Activated CD4-positive, alpha-beta T cell treated with anti-CD3 and anti-CD28 coated beads, Interleukin-2, amount 50 U/mL, for 24 hours (primary cell): ENCODE measurements at places on chromosomes 2 and 18.

DNA sequence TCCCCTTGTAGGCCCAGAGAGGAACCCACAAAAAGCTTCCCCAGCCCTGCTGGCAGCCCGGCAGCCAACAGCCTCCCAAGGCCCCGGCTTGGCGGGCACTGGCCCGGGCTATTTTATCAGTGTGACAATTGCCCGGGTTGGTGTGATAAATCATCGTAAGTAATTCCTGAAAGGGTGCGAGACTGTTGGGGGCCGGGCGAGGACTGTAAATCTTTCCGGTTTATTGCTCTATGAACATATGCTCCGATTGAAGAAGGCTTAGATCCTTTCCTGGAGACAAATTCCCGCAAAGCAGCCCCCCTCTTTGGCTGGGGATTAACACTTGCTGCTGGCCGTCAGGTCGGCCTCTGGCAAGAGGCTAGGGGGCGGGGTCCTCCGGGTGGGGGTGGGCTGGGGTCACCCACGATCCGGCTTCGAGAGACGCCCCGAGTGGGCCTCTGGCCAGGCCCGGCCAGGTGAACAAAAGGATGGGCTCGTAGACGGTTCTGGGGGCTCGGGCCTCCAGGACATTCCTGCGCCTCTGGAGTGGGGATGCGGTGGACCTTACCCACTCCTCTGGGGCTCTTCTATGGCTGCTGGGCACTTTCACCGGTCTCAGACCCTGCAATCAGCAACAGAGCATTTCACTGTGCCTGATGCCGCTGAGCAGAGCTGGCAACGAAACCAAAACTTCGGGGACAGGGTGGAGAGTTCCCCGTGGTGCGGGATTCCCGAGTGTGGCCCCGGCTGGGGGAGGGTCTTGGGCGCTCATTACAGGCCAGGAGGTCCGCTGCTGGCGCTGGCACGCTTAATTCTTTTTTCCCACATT lies 2.0 kb downstream of the HOXD3 start:
- no peak for DNase-seq

DNA sequence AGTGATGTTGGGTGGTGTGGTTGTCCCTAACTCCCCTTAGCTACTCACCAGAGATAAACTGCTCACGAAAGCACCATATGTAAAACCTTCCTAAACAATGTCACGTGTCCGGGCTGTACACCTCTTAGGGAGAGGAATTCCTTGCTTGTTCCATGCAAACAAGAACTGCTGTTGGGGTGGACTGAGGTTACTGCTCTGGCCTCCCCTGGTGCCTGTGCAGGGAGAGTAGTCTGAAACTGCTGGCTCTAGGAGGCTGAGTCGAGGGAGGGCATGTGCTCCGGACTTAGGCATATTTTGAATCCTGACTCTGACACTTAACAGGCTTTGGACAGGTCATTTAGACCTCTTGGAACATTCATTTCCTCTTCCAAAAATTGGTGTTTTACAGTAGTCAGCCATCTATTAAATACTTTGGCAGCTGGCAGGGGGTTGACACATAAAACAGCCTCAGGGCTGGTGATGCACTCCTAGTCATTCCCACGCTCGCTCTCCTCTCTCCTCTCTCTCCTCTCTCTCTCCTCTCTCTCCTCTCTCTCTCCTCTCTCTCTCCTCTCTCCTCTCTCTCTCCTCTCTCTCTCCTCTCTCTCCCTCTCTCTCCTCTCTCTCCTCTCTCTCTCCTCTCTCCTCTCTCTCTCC lies 10.6 kb downstream of the THNSL2 start:
- DNase-seq, result no peak

GRCh38 chr2:207734636-207735512 lies 23.4 kb downstream of the CCNYL1 start:
- DNase-seq, result no peak

DNA sequence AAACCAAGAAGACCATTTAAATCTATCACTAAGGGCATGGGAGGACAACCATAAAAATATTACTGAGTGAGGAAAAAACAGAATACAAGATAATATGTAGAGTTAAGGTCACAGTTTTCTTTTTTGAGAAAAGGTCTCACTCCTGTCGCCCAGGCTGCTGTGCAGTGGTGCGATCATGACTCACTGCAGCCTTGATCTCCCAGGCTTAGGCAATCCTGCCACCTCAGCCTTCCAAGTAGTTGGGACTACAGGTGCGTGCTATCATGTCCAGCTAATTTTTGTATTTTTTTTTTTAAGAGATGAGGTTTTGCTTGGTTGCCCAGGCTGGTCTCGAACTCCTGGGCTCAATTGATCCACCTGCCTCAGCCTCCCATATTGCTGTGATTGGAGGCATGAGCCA lies 24.0 kb downstream of the POLR1A start:
- DNase-seq, result no peak

DNA sequence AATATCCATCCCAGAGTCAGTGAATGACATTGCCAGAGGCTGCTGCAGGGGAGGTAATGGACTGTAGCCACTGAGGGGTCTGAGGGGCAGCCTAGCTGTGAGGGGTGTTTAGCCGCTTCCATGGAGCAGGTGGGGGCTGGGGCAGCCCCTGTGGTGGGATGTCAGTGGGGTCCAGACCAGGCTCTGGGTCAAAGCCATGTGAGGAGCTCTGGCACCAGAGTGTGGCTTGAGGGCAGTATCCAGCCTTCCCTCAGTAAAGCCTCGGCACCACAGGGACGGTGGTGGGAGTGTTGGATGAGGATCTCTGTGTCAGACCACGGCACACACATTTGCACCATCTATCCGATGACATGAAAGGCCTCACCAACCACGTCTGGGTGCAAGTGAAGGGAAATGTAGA lies 85.0 kb downstream of the INHBB start:
- DNase-seq, result no peak

DNA sequence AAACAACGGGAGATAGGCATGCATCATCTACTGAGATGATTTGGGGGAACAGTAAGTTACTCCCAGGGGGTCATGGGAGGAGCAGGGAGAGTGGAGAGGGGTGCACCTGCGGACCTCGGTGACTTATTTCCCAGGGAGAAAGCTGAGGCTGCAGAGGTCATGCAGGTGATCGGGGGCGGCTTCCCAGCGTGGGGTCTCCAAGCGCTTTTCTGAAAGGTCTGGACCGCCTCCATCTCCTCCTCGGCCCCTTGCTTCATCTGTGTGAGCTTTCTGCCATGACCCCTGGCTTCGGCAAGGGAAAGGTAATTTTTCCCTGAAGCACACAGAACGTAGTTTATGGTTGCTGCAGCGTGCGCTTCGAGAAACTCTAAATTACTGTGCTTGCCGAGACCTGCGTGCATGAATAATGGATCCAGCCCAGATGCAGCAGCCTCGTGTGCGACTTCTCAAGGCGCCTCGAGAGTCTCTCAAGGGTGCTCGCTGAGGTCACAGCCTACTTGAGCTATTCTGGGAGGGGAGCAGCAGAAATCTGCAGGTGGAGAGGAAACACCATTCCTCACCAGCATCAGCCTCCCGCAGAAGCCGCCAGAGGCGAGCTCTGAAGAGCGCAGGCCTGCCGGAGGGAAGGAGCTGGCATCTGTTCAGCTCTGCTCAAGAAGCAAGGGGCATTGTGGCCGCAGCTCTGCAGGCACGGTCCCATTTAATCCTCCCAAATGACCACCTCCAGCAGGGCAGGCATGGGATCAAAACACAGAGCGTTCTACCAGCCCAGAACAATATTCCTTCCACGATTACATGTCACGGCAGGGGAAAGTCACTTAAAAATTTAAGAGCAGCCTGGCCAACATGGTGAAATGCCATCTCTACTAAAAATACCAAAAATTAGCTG lies 308.4 kb upstream of the MYT1L start:
- no peak for DNase-seq

DNA sequence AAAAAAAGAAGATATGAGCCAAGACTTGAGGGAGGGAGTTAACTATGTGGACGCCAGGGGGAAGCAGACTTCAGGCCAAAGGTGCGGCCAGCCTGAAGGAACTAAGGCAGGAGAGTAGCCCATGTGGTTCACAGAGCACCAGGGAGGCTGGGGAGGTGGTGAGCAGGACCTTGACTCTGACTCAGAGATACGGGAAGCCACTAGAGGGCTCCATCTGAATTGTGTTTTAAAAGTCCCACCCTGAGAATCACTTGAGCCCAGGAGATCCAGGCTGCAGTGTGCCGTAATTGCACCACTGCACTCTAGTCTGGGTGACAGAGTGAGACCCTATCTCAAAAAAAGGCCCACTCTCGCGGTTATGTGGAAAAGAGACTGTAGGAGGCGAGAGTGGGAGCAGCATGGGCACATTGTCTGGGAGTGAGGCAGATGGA lies 12.3 kb downstream of the CEP192 start:
- no peak for DNase-seq

DNA sequence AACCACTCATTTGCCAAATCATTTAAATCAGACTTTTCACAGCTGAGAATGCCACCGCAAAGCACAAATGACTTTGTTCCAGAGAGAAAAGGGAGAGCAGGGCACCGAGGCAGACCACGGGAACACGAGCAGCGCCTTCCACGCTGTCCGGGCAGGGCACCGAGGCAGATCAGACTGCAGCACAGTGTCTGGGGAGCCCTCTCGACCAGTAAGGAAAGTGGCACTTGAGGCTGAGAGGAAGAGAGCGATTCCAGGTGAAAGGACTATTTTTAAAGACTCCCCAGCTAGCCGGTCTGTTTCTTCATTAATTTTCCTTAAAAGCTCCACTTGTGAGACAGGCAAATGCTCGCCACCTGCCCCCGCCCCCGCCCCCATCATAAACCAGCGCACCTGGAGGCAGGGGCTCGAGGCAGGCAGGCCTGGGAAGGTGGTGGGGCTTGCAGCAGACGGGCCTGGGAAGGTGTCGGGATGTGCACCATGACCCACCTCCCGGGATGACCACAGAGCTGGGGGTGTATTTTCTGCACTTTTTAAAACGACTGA lies 80.9 kb upstream of the CTDP1 start:
- no peak for DNase-seq

DNA sequence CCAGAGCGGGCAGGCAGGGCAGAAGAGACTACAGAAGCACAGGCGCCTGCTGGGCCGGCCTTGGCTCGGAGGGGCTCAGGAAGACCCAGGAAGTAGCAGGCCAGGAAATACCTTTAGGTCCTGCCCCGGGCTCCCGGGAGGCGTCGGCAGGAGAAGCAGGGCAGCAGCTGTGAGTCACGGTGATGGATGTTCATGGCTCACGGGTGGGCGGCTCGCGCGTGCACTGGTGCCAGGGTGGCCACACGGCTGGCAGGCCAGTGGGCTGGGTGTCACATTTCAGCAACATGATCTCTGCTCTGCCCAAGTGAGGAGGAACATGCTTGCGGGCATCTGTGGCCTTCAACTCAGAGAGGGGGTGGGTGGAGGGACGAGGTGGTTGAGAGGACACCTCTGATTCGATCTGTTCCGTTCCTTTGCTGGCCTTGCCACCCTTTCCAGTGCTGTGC lies 139.3 kb downstream of the KLHL29 start:
- no peak for DNase-seq

GRCh38 chr2:226306969-226307368 lies 492.7 kb downstream of the IRS1 start:
- no peak for DNase-seq

DNA sequence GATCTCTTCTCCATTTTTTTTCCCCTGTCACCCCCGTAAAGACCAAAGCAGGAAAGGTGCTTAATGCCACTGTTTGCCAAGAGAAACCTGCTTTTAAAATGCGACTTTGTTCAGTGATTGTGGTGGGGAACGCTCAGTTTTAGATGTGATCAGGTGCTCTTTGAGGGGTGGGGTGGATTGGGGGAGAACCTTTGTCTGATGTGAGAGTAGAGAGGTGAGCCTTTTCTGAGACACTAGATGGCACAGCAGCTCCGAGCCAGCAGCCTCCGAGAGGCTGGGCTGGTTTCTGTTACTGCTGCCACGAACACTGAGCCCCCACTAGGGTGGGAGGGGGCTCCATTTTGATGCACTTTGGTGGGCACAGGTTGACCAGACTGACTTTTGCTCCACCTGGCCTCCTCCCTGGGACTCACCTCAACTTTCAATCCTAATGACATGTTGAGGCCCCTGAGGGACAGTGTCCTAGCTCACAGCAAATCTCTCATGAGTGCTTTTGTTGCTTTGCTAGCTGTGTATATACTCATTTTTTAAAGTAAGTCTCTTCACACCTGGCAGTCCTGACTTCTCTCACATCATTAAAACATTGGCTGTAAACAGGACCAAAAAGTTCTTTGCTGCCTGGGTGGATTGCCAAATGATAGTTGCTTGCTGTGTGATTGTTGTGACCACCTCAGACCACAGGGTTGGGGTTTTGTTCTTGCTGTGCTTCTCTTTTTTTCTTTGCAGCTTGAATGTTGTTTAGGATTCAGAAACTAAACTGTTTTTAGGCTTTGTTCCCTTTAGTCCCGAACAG lies 98.2 kb upstream of the MAP3K20 start:
- DNase-seq, result no peak

GRCh38 chr2:104412384-104412783 lies 441.5 kb upstream of the POU3F3 start:
- DNase-seq, result no peak

DNA sequence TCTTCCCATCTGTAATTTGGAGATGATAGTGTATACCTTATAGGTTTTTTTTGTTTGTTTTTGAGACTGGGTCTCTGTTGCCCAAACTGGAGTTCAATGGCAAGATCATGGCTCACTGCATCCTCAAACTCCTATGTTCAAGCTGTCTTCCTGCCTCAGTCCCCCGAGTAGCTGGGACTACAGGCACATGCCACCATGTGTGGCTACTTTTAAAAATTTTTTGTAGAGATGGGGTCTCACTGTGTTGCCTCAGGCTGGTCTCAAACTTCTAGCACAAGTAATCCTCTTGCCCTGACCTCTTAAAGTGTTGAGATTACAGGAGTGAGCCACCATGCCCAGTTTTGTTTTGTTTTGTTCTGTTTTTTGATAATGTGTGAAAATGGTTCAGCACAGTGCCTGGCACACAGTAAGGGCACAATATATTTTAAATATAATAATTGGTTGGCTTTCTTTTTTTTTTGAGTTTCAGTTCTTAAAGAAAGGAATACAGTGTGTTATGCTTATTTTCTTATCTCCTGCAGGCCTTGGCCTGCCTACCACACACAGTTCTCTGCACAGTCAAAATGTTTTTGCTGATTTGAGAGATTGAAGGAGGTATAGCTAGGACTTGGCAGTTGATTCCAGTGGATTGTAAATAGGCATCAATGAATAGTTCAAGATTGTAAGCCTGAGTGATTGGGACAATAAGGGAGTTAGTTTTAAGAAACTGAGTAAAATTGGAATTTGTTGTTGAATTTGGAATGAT lies 6.1 kb downstream of the ACTR3 start:
- no peak for DNase-seq

GRCh38 chr2:85772841-85773491 lies 19.2 kb downstream of the ATOH8 start:
- no peak for DNase-seq

DNA sequence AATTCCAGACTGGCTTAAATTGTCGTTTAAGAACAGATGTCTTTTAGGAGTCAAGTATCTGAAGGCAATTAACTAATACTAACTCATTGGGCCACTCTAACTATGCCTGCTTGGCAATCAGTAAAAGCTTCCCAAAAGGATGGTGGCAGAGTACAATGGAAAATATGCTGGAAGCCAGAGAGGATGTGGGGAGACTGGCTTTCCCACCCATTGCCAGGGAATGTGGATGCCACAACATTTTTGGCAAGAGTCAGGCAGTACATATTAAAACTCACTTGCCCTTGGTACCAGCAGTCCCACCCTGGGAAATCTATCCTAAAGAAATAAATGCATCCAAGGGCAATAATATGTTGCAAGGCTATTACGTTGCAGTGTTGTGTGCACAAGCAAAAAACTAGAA lies 74.0 kb upstream of the FZD7 start:
- DNase-seq, result no peak

- DNase-seq, result no peak
Observed at GRCh38 chr18:44258576-44258975, 422.1 kb upstream of the SETBP1 start.
